NCI-H526 treated with DMSO at 0.1 percent for 48 hours (cell line): ENCODE measurements at places on chromosomes 2 and 18.

- no peak for DNase-seq
Measured at GRCh38 chr2:65710356-65710755, 278.0 kb upstream of the SPRED2 start.

DNA sequence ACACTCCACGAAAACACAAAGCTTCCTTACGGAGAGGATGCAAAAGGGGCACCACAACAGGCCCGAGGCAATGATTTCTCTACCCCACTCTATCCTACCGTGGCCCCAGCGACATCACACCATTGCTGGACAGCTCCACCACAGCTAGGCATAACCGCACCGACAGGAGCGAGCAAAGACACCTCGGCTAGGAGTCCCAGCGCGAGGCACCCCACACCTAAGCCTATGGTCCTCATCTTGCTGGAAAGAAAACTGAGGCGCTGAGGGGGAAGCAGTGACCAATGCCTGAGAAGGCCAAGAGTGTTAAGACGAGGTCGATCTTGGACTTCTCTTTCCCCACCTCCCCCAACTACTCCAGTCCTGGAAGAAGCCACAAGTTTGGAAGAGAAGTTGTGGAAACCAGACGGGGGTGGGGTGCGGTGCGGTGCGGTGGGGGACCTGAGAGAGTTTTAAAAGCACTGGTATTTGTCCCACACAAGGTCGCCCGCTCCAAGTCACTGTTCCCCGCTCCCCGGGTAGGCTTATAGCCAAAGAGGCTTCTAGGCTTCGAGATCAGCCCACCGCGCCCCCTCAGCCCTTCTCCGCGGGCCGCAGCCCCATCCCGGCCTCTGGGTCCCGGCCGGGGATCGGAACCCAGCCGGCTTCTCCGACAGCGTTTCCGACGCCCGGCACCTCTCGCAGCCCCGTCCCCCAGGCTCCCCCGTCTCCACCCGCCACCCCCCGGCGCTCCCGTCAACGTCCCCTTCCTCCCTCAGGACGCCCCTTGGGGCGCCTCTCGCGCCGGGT is 766 bp downstream of the PDE6D start:
- DNase-seq = no peak

DNA sequence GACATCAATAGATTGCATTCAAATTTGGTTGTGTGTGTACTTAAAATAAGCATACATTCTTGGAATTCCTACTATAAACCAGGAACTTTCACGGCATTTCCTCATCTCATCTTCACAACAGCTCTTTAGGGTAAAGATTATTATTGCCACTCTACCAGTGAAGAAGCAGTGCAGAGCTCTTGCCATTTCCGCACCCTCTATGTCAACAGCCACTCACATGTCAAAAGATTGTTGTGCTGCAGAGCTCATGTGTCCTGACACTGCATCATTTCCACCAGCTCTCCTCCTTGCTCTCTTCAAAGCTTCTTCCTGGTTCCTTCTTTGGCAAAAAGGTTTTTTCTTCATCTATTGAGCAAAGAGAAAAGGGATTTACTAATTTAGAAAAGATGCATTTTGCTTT is 26.5 kb upstream of the L3MBTL4 start:
- DNase-seq = no peak

- no peak for DNase-seq
Measured at GRCh38 chr2:215371915-215372897, 60.3 kb downstream of the ATIC start.

- DNase-seq = no peak
Measured at GRCh38 chr2:8149985-8150539, 531.8 kb upstream of the ID2 start.

DNA sequence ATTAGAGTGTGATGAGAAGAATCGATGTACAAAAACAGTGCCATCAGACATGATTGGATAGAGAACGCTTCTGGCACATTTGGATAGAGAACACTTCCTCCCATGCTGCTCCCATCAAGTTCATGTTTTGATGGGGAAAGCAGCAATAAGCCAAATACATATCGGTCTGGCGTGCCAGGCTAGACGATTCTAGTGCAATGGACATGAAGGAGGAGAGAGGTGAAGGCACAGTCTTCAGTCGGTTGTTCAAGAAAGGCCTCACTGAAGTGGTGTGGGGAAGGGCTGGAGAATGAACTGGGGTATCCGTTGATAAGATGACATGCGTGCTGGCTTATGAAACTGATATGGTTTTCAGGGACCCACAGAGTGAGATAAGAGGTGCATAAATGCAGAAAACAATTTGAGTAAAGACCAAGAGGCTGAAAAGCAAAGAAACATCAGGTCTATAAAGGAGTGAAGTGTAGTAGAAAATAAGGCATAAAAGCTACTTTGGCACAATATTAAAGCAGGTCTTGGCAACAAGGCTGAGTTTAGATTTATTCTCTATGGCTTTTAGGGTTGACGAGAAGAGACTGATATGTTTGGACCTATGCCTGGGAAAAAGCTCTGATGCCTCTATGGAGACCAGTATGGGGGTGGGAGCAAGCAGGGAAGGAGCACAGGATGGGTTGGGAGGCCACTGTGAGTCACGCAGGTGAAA is 117.6 kb upstream of the PIEZO2 start:
- DNase-seq = no peak

- no peak for DNase-seq
Measured at GRCh38 chr18:46560671-46561045, 96.4 kb downstream of the LOXHD1 start.

- DNase-seq = no peak
Measured at GRCh38 chr2:60522462-60522861, 31.0 kb downstream of the BCL11A start.
